ENCODE measurements at places on chromosomes 4 and X.

DNA sequence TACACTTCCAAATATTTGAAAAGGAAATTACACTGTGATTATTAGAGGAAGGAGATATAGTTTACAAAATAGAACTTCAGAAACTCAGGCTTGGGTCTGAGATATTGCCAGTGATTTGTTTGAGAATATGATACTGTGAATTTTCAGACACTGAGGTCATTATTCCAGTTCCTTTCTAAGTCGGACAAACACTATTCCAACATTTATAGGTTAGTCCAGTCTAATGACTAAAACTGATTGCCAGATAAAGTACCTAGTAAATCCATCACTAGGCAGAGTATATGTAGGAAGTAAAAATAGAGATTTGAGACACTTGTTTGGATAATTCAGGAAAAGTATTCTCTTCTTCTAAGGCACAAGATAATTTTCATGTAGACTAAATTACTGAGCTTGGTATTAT lies 13.2 kb downstream of the MTTP start:
- DNase-seq = no peak

DNA sequence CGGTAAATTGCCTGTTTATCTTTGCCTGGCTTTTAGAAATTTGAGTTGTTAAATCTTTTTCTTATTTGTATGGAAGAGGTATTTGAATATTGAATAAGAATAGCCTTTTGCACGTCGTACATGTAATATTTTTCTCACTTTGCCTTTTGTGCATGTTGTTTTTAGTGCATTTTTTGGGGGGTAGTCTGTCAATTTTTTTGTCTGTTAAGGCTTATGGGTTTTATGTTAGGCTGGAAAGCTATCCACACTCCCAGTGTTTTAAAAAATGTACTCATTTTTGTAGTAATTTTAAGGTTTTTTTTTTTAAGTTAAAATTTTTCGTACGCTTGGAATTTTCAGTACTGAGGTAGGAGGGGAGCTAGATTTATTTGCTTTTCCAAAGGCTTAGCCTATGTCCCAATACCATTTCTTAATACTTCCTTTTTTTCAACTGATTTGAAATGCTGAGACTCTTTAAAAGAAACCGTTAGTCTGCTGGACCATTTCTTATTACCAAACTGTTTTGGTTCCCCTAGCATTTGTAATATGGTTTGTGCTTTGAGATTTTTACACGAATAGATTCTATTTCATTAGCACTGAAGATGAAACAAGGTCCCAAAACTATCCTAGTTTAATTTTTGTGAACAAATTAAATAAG lies 1.3 kb downstream of the HERC5 start:
- DNase-seq = no peak

GRCh38 chr4:54498661-54499111 lies 159.1 kb upstream of the KIT start:
- DNase-seq = peak; percentile 1

GRCh38 chr4:67460574-67460973 lies 84.7 kb downstream of the CENPC start:
- DNase-seq = no peak

DNA sequence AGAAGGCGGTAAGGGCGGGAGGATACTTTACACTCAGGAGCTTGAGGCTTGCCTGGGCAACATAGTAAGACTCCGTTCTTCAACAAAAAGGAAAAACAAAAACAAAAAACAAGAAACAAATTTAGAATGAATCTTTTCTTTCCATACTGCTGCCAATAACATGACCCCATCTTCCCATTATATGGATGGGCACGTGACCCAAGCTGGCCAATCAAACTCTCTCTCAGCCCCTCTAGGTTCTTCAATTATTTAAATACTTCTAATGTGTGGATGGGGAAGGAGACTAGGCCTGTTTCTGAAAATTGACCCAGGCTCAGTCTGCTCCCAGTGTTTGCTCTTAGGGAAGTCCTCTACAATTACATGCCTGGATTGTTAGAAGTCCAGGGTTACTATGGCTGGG lies 22.2 kb upstream of the ATP6AP2 start:
- DNase-seq = no peak

GRCh38 chr4:186593587-186593973 lies 38.2 kb upstream of the MTNR1A start:
- no peak for DNase-seq

DNA sequence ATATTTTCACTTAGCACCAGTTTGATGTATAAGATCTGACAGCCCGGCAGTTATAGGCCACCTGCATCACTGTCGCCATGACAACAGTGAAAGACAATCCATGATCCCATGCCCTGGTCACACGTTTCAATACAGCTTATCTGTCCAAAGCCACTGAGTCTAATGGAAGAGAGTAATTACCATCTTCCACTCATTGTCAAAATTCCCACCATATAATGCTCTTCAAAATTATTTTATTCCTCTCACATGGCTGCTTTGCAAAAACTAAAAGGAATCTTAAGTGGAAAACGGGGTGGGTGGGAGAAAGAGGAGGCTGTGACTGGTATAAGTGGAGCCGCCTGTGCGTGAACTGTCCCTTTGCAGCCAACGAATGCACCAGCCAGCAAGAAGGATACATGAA lies 44.2 kb downstream of the MAML3 start:
- DNase-seq = no peak

- DNase-seq = no peak
Measured at GRCh38 chr4:183876268-183876934, 28.7 kb upstream of the STOX2 start.

GRCh38 chrX:136839196-136839595 lies 41.3 kb downstream of the RBMX start:
- DNase-seq = no peak

- no peak for DNase-seq
Measured at GRCh38 chr4:53748328-53748772, 157.1 kb upstream of the LNX1 start.

DNA sequence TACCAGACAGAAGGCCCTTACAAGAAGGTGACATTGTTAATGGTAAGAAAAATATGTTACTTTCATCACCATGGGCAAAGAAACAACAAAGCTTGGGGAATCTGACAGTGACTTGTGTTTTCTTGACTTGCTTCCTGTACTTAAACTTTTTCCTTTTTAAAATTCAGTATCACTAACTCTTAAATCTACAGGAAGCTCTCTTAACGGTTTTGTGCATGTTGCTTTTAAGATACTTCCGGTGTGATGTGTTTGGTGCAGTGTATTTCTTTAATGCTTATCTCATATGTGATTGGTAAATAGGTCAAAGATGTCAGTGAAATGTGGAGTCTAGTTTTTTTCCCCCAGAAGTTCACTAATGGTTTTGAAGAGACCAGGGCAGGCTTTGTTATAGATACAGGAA lies 45.2 kb downstream of the ADH5 start:
- no peak for DNase-seq

DNA sequence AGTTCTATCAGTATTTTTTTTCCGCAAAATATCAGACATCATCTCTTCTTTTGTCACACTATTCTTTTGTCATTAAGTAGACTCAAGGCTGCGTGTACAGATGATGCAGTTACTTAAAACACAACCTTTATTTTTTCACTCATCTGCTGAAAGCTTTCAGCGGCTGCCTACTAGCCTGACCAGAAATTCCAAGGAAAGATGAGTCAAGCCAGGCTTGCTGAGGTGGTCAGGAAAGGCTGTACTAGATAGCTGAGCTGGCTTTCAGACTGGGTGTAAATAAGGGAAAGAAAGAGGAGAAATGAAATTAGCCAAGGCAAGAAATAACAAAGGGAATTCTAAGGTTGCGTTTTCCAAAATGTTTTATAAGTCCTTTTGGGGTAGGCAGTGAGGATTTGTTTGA lies 17.9 kb downstream of the STK26 start:
- DNase-seq = no peak

GRCh38 chr4:118991686-118992085 lies 103.0 kb downstream of the SYNPO2 start:
- no peak for DNase-seq

GRCh38 chr4:16269240-16269639 lies 43.0 kb upstream of the TAPT1 start:
- DNase-seq = no peak

GRCh38 chrX:155632431-155633100 lies 19.8 kb upstream of the TMLHE start:
- no peak for DNase-seq

DNA sequence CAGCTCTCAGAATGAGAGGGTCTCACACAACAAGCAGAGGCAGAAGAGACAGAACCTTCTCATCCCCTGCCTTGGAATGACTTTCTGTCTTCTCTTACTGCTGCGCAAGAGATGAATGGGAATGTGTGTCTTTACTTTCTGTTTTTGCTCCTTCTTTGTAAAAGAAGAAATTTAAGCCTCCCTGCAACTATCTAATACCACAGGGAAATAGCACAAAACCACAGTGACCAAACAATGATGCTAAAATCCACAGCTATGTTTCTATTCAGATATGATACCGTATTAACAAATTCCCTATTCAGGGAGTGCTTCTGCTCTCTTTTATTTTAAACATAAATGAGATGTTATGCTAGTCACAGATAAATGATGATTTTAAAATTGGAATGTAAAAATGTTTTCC lies 173.8 kb upstream of the RAI2 start:
- DNase-seq = no peak

- DNase-seq = no peak
Measured at GRCh38 chrX:134684956-134685355, 26.7 kb upstream of the PLAC1 start.

GRCh38 chr4:126890994-126891393 lies 741.8 kb upstream of the INTU start:
- DNase-seq = no peak

DNA sequence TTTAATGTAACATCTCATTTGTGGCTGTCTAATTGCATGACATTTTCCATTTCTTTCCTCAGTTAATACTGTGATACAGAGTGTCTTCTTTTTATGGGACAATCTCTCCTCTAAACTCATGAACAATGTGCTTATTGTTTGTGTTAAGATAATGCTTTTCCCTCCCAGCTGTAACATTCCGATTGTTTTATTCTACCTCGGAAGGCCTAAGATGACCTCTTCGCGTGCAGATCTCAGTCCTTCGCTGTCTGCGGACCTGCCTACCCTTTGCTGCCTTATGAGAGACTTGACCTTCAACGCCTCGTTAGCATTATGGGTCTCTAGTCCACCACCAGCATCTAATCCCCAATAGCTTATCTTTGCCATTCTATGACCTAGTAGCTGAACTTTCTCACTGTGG lies 29.8 kb upstream of the ZFP42 start:
- no peak for DNase-seq

GRCh38 chr4:81217779-81218178 lies 2.8 kb upstream of the PRKG2 start:
- no peak for DNase-seq

GRCh38 chr4:83022724-83023450 lies 12.1 kb upstream of the COPS4 start:
- DNase-seq = no peak

DNA sequence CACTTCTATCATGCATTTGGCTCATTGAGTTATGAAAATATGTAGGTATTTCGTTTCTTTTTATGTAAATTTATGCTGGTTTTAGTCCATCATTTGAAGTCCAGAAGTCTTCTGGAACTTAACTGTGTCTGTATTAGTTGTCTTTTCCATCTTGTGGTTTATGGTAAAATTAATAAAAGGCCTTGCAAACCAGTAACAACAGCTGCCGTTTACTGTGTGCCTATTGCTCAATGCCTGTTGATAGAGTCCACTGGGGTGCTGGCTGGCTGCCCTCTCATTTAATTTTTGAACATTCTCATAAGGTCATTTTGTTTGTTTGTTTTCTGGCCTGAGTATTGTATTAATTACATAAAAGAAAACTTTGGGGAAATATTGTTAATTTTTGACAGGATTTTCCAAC lies 98.0 kb downstream of the NAA11 start:
- no peak for DNase-seq

DNA sequence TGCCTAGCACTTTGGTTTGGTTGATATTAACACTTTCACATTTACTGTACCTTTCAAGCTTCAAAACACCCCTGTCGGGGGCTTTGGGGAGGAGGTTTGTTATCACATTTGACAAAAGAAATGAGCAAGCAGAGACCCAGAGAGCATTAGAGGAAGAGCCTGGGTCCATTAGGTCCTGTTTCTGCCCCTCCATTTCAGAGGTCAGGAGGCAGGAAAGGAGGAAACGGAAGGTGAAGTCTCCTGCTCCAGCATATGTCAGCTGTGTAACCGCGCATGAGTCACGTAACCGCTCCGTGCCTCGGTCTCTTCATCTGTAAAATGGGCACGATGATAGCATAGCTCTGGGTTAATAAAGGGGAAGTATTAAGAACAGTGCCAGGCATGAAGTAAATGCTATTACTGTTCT lies 201.9 kb upstream of the BCOR start:
- DNase-seq = no peak

- DNase-seq = no peak
Measured at GRCh38 chr4:167918077-167918476, 174.3 kb upstream of the ANXA10 start.

DNA sequence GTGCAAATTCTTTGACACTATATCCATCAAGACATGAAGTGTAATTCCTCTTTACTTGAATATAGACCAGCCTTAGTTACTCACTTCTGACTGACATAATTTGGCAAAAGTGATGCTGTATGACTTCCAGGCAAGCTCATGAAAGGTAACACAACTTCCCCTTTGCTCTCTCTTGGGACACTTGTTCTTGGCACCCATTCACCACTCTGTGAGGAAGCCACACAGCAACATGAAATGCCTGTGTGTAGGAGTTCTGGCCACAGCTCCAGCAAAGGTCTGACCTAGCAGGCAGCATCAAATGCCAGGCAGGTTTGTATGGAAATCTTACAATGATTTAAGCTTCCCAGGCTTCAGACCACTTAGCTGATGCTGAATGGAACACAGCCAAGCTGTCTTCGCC lies 280.3 kb downstream of the PDHA2 start:
- no peak for DNase-seq

GRCh38 chrX:101025126-101025525 lies 26.8 kb downstream of the TRMT2B start:
- DNase-seq = no peak

DNA sequence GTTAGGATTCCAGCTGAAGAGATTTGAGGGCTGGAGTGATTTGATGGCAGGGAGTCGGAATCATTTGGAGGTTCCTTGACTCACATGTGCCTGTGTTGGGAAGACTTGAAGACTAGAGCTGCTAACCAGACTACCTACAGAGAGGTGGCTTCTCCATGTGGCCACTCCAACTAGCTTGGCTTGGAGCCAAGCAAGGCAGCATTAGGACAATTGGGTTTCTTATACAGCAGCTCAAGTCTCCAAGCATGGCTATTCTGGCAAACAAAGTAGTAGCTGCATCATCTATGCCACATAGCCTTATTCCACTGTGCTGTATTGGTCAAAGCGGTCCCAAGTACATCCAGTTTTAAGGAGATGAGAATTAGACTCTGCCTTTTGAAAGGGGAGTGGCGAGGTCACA lies 171.7 kb upstream of the SLC4A4 start:
- DNase-seq = no peak

- no peak for DNase-seq
Measured at GRCh38 chr4:123133397-123134050, 211.1 kb upstream of the NUDT6 start.
